Fibroblast of skin of scalp (primary cell): ENCODE measurements at places on chromosomes 3 and 15.
A peak's percentile ranks its signal among the peaks of the same experiment; 100 is the strongest.

GRCh38 chr3:11632564-11632963, 11.2 kb downstream of the VGLL4 start:
- DNase-seq, result no peak

GRCh38 chr3:81863756-81864155, 102.3 kb upstream of the GBE1 start:
- no peak for DNase-seq

DNA sequence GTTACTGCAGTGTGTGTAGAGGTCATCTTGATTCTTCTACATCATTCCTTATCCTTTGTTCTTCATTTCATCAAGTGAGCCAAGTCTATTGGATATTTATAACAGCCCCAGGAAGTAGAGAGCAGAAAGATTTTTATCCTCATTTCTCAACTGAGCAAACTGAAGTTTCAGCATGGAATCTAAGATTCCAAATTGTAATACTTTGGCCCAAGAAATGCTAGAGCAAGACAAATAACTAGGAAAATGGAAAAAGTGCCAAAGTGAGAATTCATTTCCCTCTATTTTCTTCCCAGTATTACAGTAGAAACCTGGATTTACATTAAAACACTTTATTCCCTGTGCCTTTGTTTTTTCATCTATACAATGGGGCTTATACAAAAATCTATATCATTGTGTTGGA, 346.8 kb downstream of the ARPP21 start:
- DNase-seq, result no peak

GRCh38 chr3:126018995-126019394, 50.0 kb downstream of the ROPN1B start:
- DNase-seq, result no peak

GRCh38 chr15:89186803-89187202, 34.6 kb downstream of the RLBP1 start:
- no peak for DNase-seq

DNA sequence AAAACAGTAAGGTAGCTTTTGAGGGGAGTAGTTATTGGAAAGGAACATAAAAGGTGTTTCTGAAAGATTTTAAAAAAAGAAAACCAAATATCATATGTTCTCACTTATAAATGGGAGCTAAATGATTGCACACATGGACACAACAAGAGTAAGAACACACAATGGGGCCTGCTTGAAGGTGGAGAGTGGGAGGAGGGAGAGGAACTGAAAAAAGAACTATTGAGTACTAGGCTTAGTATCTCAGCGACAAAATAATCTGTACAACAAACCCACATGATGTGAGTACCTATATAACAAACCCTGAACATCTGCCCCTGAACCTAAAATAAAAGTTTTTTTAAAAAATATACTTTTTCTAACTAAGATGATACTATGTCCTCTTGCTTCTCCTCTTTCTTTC, 138.3 kb downstream of the CGGBP1 start:
- DNase-seq, result no peak

DNA sequence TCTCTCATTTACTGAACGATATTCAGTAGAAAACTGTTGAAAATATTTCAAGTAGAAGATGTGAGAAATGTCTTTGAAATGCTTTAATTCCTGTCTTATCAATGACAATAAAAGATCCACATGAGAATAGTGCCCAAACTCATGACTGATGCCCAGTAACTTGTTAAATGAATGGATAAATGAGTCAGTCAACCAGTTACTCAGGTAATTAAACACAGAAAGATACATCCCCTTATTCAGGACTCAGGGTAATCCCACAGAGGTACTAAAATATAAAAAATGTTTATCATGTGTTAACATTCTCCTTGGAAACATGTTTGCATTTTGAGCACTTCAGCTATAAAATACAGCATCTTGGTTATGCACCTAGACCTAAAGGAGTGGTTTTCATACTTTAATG, 169.5 kb downstream of the MBNL1 start:
- no peak for DNase-seq

DNA sequence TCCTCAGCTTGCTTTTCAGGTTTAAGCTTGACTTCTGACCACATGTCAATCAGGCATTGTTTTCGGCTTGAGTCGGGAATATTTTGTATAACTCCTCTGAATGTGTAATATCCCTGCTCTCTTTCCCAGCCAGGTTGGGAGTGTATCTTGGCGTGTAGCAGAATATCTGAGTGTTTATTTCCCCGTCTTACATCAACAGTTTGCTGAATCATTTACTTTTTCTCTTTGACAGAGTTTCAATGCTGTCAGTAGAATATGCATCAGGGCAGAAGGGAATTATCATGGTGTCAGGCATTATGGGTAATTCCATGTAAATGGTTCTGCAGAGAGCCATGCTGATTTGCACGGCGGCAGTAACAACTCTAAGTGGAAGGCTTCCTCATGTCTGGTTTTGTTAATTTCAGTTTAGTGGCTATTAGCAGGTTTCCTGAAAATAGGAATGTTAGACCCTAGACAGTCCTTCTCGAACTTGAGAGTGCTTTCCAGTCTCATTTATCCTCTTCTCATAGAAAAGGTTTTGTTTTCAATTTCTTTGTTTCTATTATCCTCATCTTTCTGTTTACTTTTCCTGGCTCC, 566.3 kb downstream of the AGBL1 start:
- DNase-seq, result no peak

DNA sequence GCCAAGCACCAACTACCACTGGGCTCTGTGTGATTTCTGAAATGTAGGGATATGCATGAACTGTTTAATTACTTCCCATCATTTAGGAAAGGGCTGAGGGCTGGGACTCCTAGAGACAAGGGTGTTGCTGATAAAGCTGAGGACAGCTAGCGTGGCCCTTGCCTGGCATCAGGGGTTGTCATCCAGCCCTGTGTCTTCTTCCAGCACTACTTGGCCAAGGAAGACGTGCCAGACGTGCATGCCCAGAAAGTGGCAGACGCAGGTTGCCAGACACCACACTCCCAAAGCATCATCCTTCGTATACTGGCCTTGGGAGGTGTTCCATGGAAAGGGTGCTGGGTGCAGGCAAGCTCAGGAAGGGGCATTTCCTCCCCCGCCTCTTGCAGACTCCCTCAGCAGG, 64.8 kb downstream of the LRIG1 start:
- no peak for DNase-seq

DNA sequence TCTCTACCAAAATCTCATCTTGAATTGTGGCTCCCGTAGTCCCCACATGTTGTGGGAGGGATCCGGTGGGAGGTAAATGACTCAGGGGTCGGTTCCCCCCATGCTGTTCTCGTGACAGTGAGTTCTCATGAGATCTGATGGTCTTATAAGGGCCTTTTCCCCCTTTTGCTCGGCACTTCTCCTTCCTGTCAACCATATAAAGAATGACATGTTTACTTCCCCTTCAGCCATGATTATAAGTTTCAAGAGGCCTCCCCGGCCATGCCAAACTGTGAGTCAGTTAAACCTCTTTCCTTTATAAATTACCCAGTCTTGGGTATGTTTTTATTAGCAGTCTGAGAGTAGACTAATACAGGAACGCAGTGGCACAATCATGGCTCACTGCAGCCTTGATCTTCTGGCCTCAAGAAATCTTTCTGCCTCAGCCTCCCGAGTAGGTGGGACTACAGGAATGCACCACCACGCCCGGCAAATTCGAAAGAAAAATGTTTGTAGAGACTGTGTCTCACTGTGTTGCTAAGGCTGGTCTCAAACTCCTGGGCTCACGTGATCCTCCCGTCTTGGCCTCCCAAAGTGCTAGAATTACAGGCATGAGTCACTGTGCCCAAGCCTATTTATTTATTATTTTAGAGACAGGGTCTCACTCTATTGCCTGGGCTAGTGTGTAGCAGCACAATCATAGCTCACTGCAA, 101.0 kb downstream of the ATP10A start:
- DNase-seq, result no peak

DNA sequence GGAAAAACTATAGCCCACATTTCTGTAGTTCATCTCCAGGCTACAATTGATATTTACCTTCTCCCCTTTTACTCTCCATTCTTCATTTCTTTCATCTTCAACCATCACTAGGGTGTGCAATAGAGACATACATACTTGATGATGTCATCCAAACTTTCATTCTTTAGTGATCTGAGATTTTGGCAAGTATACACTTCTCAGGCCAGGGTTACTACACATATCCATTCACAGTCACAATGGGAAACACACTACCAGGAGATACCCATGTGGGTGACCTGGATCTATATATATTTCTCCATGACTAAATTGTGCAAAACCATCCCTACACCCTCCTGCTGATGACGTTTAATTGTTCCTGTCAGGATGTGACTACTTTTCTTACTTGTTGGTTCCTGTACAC, 769.5 kb upstream of the DPPA4 start:
- DNase-seq, result no peak

GRCh38 chr3:112519424-112520001, 20.2 kb upstream of the BTLA start:
- DNase-seq, result peak; percentile 66

DNA sequence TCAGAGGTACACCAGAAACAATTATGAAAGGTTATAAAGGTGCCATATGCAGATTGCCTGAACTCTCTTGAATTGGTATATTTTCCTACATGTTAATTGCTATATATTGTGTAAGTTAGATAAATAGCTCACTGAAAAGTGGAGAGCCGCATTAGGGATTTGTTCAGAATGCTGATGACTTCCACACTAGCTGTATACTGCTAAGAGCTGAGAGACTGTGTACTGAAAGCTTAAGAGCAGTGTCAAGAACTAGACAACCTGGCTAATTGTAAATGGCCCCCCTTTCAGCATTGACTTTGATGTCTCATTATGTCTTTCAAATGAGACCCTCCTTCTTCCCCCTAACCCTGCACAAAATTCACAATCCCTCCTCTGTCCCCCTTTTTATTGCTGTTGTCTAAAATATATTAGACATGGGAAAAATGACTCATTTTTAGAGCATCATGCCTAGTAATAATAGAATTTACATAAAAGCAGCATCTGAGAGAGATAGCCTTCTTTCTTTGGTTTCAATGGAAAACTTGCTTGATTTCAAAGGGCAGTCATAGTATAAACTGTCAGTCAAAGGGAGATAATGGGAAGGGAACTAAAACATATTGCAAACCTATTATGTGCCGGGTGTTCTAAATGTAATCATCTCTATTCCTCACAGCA, 34.7 kb upstream of the GREM1 start:
- no peak for DNase-seq

- no peak for DNase-seq
These were observed 337.6 kb downstream of the IL20RB start for GRCh38 chr3:137295336-137295735.

GRCh38 chr3:189551007-189551406, 80.2 kb upstream of the TP63 start:
- no peak for DNase-seq

GRCh38 chr3:50658831-50659230, 15.9 kb upstream of the DOCK3 start:
- DNase-seq, result no peak

DNA sequence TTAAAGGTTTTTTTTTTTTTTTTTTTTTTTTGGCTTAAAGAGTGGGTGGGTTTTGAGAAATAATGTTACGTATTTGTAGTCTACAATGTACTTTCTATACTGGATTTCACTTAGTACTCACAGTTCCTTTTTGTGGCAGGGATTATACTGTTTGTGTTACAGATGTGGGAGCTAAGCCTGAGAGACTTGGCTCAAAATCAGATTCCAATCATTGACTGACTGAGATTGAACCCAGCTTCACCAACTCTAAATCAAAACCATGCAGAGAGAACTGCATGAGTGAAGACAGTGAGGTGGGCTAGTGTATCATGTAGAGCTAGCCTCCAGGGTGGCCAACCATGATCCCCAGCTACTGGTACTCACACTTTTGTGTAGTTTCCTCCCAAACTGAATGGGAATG, 68.0 kb downstream of the TMEM108 start:
- DNase-seq, result no peak

GRCh38 chr3:43506644-43507043, 115.2 kb downstream of the ANO10 start:
- no peak for DNase-seq

- DNase-seq, result peak; percentile 78
These were observed 23.5 kb upstream of the RAP2B start for GRCh38 chr3:153138276-153139210.

- no peak for DNase-seq
These were observed 55.1 kb upstream of the RASA2 start for GRCh38 chr3:141431411-141432378.

DNA sequence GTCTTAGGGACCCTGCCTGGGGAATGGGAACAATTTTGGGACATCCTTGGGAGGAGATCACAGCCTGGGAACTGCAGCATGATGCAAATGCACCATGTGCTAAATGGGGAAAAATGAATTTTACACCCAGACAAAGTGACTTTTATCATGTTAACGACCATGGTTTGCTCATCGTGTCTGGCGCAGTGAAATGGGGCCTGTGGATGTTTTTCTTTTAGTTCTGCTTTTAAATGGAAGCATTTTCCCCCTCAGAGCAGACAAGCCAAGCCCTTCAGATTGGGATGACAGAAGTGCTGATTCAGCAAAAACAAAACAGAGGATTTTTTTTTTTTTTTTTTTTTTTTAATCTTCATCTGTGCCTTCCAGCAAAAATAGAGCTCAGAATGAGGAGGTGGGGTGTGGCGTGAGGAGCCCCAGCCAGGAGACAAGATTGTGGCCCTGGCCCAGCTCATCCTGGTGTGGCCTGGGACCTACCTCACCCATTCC, 14.3 kb upstream of the CACNA2D2 start:
- no peak for DNase-seq
